ENCODE measurements at places on chromosomes 13 and 19.
A peak's percentile ranks its signal among the peaks of the same experiment; 100 is the strongest.

GRCh38 chr19:55257461-55258420 lies 1.1 kb downstream of the PPP6R1 start:
- no peak for DNase-seq

DNA sequence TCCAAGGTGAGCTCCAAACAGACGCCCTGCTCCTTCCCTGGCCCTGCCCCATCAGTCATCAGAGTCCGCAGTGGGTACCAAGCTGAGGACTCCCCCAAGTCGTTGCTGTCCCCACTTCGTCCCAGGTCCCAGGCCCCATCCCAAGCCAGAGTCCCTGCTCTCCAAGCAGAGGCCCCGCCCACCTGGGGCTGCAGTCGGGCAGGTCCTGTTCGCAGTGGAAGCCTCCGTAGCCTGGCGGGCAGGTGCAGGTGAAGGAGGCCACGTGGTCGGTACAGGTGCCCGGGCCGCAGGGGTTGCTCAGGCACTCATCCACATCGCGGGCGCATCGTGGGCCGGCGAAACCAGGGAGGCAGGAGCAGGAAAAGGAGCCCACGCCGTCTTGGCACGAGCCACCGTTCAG lies 19.4 kb downstream of the NOTCH3 start:
- no peak for DNase-seq

- no peak for DNase-seq
Observed at GRCh38 chr19:7395360-7396066, 46.8 kb downstream of the ARHGEF18 start.

- no peak for DNase-seq
Observed at GRCh38 chr13:59461411-59461810, 702.3 kb downstream of the DIAPH3 start.

DNA sequence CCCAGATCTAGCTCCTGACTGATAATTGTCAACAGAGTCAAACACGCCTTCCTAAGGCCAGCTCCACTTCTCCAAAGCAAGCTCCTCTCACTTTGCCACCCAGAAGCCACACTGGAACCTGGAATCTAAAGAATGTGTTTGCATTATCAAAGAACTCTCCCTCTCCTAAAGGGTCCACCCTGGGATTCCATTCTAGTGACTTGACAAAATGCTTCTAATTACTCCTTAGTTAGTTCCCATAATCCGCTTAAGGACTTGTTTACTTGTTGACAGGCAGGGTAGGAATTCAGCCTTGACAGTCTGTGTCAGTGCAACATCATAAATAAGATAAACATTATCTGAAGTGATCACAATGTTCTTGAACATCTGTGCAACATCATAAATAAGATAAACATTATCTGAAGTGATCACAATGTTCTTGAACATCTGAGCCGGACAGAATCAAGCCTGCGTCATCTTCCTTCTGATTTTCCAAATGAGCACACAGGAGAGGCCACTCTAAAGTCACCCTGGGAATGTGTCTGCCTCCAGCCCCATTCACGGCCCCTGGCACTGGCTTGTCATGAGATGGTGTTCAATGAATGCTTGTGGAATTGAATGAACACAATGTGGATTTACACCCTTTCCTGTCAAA lies 512.1 kb downstream of the IRS2 start:
- DNase-seq = no peak

- no peak for DNase-seq
Observed at GRCh38 chr13:94658926-94659597, 53.3 kb downstream of the SOX21 start.

- no peak for DNase-seq
Observed at GRCh38 chr19:48149430-48149829, 20.7 kb downstream of the LIG1 start.

DNA sequence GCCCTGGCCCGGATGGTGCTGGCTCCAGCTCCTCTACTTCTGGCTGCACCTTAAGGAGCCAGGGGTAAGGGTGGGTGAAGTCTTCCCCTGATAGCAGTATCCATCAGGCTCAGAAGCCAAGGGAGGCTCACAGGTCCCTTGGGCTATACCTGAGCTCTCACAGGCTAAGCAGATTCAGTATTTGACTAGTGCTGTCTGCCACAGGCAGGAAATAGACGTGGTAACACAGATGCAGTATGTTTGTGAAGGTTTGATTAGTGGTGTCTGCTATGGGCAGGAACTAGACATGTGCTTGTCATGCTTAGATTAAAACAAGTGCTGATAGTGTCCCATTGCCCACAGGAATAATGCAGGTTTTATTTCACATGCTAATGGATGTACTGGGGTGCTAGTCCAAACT lies 4.0 kb downstream of the SYT5 start:
- no peak for DNase-seq

DNA sequence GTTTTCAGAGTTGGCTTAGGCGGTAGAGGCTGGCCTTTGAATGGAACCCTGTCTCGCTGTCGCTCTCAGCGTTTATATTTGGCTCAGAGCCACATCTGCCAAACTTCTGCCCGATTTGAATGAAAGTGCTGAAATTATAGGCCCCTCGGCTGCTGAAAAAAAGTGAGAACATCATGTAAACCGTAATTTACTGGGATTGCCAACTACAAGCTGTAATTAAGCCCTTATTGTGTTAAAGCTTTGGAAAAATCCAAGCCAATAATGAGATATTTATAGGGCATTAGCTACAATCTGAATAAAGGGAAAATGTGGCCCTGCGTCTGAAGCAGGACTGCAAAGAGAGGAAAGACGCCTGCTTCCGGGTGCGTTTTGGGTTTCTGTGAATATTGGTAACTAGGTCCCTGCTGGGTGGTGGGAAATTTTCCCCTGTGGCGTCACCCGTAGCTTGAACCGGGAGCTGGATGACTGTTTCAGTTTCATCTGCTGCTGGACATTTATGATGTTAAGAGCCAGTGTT lies 9.9 kb downstream of the DNM2 start:
- no peak for DNase-seq

DNA sequence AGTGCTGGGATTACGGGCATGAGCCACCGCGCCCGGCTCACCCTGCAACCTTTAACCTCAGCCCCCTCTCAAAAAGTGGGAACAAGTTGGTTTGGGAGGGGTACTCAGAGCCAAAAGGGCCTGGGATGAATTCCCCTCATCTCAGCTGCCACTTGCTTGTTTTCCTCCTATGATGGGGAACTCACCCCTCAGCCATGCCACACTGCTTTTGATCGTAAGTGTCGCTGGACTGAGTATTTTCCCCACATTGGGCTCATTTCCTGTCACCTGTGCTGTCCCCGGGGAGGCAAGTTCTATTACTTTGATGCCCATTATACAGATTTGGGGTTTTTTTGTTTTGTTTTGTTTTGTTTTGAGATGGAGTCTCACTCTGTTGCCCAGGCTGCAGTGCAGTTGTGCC lies 6.5 kb downstream of the R3HDM4 start:
- peak; percentile 67 for DNase-seq

DNA sequence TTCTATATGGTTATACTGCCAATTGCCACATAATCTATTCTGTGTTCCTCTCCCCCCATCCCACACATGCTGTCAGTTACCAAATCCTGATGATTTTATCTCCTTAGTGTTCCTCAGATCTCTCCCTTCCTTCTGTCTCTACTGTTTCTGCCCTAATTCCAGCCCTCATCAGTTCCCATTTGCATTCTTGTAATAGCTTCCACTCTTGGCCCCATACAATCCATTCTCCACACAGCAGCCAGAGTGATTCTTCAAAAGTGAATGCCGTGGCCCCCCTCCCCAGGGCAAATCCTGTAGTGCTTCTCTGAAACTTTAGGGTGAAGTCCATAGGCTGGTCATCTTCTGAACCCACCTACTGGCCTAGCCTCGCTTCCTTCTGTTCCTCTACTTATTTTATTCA lies 114.4 kb downstream of the ZAR1L start:
- no peak for DNase-seq

- DNase-seq = no peak
Observed at GRCh38 chr13:105552078-105552477, 983.4 kb downstream of the EFNB2 start.
